ENCODE measurements at places on chromosomes 4 and X.

- DNase-seq = no peak
These were observed 70.3 kb downstream of the PHOX2B start for GRCh38 chr4:41678086-41678816.

GRCh38 chr4:25632135-25632534 is 23.5 kb upstream of the SLC34A2 start:
- no peak for DNase-seq

GRCh38 chrX:124045109-124045508 is 83.6 kb downstream of the STAG2 start:
- no peak for DNase-seq

DNA sequence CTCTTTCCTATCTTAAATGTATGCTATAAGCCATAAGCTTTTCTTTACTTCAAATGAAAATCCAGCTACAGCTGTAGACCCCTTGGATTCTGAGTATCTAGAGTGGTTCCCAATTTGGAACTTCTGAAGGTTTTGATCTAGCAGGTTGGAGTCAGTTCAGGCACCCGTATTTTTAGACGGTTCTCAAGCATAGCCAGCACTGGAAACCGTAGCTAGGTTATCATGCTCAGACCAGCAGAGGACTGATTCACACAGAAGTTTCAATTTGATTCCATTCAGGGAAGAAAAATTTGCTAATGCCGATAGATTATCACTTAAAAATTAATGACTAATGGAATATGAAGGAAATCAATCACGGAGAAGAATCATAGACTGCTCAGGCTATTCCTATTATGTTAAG is 11.2 kb downstream of the PPAT start:
- DNase-seq = no peak

DNA sequence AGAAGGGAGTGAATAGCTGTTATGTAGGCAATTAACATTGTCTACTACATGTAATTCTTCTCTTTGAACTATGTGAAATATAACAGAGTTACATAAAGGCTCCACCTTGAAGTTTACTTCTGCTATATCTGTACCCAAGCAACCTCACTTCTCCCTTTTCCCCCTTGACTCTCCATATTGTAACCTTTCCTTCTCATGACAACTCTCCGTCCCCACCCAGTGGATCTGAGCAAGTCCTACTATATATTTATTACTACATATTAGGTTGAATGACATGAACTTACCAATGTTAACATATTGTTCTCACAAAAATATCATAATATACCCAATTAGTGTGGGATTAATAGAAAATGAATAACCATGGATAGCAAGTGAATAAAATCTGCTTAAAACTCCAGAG is 93.2 kb upstream of the ATP8A1 start:
- DNase-seq = no peak

DNA sequence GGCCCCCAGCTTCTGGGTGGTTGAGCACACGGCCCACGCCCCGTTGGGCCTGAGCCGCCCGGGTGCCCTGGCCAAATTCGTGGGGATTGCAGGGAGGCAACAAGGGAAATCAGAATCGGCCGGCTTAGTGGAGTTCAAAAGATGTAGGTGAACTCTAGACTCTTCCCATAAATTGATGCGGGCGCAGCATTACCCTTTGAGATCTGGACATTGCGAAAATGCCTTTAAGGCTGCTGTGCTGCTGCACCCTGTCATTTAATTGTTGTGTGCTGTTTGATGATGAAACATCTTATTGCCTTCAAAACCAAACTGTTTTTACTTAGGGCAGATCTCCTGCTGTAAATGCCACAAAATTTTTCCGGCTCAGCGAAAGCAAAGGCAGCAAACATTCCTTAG is 409 bp upstream of the MPP1 start:
- DNase-seq = no peak

DNA sequence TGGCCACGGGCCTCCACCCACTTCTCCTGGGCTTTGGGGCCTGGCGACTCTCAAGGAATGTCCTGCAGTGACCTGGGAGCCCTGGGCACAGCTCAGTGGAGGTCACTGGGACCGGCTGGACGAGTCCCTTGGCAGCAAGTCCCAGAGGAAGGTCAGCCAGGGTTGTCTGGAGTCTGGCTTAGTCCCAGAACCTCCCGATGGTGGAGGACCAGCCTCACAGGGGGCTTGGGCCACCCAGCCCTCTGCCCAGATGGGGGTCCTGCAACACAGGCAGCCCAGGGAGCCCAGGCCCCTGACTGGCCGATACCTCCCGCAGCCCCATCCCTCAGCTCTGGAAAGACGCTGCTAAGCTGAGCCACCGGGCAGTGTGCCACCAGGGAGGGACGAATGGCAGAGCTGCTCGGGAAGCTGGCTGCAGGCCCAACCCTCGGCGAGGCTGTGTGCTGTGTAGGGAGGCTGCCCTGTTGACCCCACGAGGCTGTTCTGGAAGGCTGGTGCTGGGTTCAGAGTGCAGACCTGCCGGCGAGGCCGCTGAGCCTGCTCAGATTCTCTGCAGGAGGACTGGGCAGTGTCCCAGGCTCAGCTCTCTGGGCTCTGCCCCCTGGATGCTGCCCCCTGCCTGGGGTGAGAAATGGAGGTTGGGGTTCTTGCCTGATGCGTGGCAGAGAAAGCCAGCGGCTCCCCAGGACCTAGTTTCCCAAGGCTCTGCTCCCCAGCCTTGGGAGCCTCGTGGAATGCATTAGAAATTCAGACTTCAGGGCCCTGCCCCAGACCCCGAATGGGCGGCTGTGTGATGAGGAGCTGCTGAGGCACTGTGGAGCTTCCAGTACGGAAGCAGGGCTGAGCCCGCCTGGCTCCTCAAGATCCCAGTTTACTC is 61.7 kb downstream of the ADRA2C start:
- DNase-seq = no peak

DNA sequence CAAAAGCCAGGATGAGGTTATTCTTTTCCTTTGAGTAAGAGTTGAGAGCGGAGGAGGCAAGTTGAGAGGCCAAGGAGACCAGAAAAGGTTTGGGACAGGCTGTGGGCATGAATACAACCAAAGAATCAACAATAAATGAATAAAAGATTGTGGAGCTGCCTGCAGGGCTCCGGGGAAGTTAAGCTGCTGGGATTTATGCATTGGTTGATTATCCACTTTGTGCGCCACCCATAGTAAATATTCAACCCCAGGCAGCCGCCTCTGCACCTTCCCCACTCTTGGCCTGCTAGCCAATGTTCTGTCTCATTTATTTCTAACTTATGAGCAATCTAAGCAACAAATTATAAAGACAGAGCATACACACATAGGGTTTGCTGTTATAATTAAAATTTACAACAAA is 28.2 kb upstream of the IGSF1 start:
- DNase-seq = no peak

DNA sequence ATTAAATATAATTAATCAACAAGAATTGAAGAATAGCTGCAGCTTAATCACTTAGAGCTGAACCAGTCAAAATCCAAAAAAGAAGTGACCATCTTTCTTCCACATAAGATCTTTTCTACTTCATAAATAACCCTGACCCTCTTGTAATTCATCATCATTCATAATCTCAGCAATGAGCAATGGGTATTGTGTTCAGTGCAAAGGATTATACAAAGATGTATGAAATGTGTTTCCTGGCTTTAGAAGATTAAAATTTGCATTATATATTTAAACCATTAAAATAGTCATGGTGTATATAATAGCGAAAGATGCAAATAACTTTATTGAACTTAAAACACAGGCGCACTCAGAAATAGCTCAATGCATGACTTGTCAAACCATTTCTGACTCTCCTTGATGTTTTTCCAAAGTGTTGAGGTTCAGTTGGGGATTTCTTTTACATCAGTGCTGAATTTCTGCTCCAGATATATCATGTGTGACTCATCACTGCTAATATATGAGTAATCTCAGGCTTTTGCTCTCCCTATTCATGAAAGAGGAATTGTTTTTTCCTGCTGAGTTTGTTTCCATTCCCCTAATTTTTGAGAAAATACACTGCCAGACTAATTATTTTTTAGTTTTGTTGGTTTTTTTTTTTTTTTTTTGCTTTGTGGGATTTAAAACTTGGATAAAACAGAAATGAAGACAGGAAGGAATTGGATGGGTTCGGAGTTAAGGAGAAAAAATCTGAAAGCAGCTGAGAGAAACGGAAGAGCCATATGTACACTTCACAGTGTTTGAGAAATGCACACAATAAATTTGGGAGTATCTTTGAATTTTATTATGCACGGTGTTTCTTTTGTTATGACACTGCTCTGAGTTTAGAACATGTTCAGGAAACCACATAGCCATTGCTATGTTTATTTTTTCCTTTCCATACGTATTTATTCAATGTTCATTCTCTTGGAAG is 290.1 kb upstream of the PCDH7 start:
- no peak for DNase-seq

- DNase-seq = no peak
These were observed 4.1 kb upstream of the USP11 start for GRCh38 chrX:47228550-47229270.
